ENCODE measurements at places on chromosomes 4 and X.

- no peak for DNase-seq
Measured at GRCh38 chrX:42477396-42477795, 300.6 kb downstream of the PPP1R2C start.

- no peak for DNase-seq
Measured at GRCh38 chrX:153381684-153382532, 19.2 kb downstream of the PNMA6E start.

- no peak for DNase-seq
Measured at GRCh38 chrX:19212037-19212436, 89.8 kb upstream of the ADGRG2 start.

- no peak for DNase-seq
Measured at GRCh38 chrX:10677490-10677889, 57.1 kb upstream of the MID1 start.

DNA sequence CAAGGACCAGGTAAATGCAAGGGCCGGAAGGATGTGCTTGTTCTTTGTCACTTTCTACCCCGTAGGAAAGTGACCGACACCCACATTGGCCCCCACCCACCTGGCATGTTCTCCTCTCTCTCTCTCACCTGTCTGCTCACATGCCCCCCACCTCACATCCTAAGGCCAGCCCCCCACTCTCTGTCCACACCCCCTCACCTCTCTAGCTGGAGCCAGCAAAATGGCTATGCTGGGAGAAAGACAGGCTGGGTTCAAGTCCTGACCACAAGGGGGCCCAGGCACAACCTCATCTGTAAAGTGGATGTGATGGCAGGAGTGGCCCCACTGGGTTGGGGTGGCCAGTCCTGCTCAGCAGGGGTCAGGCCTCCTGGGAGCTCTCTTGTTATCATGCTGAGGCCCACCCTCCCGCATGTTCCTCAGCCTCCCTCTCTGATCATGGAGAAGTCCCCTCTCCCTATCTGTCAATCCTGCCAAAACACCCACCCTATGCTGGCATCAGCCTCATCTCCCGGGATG, 1.7 kb upstream of the PPP2R2C start:
- DNase-seq: no peak

DNA sequence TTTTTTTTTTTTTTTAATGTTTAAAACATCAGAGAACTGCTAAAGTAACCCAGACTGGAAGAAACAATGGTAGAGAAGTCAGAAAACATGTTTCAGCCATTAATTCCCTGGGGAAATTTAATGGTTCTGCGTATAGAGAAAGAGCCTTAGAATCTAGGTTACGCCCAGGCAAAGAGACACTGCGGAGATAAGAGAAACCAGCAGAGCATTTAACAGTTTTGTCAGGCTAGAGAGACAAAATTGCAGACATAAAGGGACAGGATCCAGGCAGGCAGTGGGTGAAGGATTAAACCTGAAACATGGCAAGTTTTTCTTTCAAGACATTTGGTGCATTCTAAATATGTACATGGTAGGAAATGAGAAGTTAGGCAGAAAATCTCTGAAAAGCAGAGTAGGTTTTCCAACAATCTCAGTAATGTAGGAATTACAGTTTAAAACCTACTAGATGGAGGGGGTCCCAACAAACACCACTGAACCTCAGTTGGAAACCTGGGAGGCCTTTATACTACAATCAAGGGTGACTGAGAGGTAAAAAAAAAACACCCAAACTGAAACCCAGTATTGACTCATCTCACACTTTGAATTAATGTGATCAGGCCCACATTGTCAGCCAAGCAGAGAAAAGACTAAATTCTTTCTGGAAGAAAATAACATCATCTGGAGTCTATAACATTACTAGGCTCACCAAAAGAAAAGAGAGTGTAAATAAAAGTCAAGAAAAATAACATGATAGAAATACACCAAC, 254.2 kb upstream of the NWD2 start:
- DNase-seq: no peak

- no peak for DNase-seq
Measured at GRCh38 chr4:179750374-179750773, 2308.1 kb upstream of the AGA start.

GRCh38 chr4:80101071-80101791, 28.2 kb upstream of the ANTXR2 start:
- no peak for DNase-seq
